LHCN-M2 (cell line): ENCODE measurements at places on chromosomes 6 and 20.

- DNase-seq: peak; percentile 98
Measured at GRCh38 chr20:23225407-23226060, 125.1 kb upstream of the NXT1 start.

DNA sequence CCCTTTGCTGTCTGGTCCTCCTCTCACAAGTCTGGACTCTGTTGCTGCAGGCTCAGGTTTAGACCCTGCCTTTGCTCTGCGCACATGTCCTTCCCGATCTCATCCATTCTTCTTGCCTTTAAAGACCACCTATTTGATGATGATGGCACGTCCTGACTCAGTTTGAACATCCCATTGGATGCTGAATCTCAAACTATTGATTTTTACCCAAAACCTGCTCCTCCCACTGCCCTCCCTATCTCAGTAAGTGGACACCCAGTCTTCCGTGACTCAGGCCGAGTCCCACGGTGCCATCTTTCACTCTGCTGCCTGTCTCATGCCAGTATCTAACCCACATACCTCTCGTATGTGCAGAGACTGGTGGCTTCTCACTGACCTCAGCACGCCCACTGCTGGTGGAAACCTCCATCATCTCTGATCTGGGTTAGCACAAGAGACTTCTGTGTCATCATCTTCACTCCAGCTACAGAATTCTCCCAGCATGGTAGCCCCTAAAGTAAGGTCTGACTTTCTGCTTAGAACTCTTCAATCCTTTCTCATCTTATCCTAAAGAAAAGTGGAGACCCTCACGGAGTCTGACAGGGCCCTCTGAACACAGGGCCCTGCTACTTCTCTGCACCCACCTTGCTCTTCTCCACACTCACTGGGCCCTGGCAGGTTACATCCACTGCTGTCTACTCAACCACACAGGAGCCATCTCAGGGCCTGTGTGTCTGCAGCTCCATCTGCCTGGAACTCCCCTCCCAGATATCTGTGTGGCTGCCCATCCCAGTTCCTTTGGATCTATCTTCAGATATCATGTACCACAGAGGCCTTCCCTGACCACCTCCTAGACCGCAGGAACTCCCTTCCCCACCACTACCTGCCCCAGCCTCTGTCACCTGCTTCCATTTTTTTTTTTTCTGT lies 387.1 kb upstream of the AGPAT4 start:
- peak; percentile 9 for DNase-seq

DNA sequence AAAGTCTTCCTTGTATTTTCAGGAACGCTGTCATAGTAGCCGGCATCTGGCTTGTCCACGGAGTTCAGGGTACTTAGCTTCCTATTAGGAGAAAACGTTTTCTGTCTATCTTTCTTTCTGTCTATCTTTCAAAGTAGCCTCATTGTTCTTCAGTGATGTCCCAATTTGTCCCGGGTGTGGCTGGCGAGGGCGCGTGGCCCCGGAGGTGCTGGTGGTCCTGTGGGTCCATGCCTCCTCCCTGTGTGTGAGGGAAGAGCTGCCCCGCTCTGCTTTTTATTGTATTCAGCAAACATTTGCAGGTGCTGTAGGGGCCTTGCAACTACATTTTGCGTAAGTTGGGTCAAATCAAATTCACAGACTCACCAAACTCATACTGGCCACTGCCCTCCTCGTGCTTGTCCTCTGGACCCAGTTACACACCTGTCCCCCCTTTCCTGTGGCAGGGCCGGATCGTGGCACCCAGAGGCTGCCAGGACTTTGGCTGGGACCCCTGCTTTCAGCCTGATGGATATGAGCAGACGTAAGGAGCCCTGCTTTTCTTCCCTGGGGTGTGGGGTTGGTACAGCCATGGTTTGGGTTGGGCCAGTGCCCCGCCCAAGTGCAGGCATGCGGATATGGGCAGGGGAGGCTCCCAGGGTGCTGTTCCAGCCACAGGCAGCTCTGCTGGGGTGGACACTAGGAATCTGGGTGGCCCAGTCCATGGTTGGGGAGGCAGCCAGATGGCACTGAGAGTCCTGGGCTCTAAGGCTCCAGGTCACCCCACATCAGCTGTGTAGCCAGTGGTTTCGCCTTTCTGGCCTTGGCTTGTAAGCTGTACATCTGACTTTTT lies 12.3 kb downstream of the ITPA start:
- DNase-seq: no peak

DNA sequence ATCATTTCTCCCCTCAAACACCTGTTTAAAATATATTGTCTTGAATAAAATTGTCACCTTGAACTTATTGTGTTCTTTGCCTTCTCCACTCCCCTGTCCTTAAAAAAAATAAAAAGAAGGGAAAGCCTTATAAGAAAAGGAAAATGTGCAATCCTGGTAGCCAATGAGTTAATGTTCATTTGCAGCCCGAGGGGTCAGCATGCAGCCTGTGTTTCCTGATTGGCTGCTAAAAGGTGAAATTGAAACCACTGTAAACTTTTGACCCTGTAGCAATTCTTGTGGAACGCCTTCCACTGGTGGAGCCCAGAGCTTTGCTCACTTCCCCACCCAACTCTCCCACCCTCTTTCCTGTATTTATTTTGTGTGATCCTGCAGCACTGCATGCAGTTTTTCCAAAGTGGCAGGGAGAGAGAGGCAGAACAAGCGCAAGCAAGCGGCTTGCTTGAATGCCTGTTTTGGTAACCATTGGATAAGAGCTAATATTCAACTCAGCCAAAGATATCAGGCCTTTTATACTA lies 74.9 kb downstream of the NCOA3 start:
- peak; percentile 83 for DNase-seq

- no peak for DNase-seq
Measured at GRCh38 chr6:166500246-166500645, 86.2 kb downstream of the RAMACL start.

DNA sequence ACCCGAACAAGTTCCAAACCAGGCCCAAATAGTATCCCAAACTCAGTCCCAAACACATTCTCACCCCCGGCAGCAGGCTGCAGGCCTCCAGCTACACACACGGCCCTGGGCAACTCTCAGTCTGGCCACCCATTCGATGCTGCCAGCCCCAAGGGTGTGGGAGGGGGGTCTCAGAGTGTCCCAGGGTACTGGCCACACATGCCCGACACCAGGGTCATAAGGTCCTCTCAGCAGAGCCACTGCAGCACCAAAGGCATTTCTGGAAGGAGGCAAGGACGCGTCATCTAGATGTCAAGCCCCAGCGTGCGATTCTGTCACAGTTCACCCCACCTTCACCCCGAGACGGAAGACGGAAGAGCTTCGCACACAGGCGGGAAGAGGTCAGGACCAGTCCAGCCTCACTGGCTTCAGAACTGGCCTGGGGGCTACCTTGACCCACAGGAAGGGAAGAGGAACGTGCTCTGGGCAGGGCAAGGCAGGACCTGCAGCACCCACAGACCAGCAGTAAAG lies 9.5 kb downstream of the MYL9 start:
- no peak for DNase-seq

- DNase-seq: no peak
Measured at GRCh38 chr6:90216072-90216977, 80.3 kb downstream of the BACH2 start.

DNA sequence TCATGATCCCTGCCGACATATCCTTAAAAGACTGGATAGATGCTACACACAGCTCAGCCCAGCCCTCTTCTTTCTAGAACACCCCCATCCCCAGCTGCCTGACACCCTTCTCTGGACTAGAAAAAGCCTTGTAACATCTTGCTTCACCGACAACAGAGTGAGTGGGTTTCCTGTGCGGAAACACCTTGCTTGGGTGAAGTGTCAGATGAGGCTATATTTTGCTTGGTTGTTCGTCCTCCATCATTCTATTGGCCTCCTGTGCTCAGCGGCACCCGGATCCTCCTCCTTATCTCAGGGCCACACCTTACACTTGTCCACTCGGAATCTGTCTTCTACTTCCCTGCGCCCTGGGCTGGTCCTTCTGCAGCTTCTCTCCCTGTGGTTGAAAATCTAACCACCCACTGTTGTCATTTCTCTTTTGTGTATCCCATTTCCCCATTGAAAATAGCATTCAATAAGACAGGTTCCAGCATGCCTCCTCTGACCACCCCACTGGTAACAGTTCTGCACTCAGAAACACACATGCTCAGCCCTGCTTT lies 101.3 kb upstream of the MLN start:
- no peak for DNase-seq

DNA sequence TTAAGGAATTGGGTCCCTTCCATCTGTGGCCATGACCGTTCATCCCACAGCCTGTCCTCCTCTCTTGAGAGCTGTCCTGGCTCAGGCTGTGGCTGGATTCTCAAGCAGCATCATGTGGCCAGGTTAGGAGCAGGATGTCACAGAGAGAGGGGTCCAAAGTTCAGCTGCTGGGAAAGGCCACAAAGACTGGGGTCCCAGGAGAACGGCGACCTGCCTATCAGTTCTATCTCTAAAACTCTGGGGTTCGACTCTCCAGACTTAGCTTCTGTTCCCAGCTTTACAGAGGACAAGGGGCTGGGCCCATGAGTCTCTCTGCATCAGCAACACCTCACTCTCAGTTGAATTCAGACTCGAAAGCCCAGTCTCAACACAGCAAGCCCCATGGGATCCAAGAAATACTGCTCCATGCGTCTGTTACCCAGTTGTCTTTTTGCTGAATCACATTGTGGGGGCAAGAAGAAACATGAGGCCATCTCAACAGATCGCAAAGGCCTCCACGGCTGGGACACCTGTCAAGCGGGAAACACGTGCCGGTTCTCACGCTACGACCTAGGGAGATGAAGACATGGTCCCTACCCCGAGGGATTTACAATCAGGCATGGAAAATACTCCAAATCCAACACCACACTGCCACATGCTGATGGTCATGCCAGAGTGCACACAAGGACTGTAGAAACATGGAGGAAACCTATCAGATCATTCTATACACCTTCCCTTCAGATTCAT lies 95.4 kb downstream of the SLC22A23 start:
- DNase-seq: no peak

GRCh38 chr6:129605967-129606366 lies 104.0 kb downstream of the ARHGAP18 start:
- peak; percentile 77 for DNase-seq

GRCh38 chr6:8343600-8343999 lies 91.7 kb downstream of the SLC35B3 start:
- DNase-seq: no peak

GRCh38 chr6:42337985-42338743 lies 113.6 kb downstream of the TRERF1 start:
- DNase-seq: no peak

DNA sequence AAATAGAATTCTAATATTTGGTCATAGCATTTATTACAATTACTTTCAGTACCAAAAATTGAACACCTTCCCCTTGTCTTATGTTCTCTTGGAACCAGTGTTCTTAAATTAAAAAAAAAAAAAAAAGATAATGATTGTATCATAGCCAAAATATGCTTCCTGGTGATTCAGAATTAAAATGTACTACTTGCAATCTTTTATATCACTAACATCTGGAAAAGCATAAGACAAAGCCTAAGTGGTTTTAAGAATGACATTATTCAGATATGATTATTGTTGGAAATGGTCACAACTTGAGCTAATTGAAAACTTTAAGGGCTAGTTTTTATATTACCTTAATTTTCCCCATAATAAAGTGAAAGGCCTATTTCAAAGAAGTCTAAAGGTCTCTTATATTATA lies 493.3 kb upstream of the MARCKS start:
- peak; percentile 55 for DNase-seq

DNA sequence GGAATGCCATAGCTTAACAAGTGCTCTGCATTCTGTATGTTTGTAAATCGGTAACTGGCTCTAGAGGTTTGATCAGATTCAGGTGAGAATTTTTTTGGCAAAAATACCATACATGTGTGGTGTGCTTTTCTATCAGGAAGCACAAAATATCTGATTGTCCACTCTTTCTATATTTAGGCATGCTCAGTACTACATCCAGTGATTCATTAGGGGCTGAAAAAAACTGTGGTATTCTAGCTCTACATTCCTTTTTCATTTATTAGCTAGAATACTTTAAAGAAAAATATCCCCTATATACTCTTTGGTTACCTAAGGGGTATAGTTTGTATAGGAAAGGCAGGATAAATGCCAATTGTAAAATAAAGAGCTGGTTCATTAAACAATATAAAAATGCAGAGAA lies 10.6 kb upstream of the ELOVL2 start:
- no peak for DNase-seq

DNA sequence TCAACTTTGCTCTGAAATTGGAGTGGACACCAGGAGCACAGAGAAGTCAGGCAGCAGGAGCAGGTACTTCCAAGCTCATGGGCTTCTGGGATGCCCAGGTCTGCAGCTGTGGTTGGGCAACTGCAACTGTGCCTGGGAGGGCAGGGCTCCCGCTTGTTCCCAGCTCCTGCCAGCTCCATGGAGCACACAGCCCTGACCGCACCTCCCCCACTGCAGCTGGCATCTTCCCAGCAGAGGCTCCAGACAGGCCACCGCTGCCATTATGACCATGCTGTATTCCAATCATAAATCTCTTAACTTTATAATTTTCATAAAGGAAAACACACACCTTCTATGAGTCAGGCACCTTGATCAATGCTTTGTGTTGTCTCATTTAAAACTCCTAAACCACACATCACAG lies 36.9 kb downstream of the STK38 start:
- DNase-seq: no peak

DNA sequence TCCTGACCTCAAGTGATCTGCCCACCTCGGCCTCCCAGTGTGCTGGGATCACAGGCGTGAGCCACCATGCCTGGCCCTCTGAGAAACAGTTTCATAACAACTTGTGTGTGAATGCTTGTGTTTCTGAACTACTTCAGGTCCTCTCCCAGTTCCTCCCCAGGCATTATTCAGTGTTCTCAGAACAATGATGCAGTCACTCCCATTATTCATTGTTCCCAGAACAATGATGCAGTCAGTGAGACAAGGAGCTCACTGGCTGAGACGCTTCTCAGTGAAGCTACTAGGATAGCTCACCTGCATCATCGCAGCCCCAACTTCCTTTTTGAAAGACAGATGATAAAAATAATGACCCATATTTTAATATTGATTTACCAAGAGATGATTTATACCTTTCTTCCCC lies 71.5 kb downstream of the NDUFAF5 start:
- no peak for DNase-seq

GRCh38 chr20:33612001-33612400 lies 50.1 kb upstream of the C20orf144 start:
- no peak for DNase-seq

- no peak for DNase-seq
Measured at GRCh38 chr6:96065213-96065612, 49.4 kb downstream of the FUT9 start.

DNA sequence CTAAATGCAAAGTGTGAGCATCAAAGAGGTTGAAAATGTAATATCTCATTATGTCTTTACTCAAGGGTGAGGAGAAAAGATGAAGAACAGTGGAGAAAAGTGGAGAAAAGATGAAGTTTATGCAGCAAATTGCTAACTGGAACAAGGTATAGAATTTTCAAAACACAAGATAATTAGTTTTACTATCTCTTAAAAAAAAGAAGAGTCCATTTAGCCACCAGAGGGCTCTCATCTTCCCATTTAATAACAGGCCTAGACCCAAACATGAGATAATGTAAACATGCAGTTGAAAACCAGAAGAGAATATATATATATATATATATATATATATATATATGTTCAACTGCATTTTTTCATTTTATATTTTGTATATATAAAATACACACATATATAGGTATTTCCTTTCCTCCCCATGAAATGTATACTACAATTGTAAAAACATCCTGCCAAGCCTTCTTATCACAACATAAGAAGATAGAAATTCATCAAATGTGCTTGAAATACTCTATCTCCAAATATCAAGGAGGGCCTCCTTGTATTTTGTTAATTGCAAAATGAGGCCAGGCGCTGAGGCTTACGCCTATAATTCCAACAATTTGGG lies 78.4 kb downstream of the ADTRP start:
- DNase-seq: peak; percentile 50
